ENCODE measurements at places on chromosomes 6 and 20.

GRCh38 chr6:45480752-45481415 lies 103.2 kb upstream of the SUPT3H start:
- no peak for DNase-seq

- DNase-seq: no peak
These were observed 40.4 kb downstream of the MAN1A1 start for GRCh38 chr6:119308991-119309657.

DNA sequence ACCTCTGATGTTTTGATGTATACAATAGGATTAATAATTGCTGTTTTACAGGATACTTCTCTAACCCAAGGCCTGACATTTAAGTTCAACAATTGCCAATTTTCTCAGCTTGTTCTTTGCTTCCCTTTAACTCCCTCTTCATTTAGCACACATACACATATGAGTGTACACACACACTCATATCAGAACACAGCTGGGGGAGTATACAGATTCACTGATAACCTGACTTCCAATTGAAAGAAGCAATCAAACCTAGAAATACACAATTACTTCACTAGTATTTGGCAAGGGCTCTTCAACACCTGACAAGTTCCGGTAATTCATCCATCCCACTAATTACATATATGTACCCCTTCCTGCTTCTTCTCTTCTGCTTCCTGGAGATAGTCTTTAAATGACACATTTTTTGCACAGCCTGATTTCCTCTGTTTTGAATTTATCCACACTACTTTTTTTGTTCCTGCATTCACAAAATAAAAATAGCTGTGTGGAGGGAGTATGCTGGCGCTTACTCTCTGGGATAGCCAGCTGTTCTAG lies 11.2 kb downstream of the UST start:
- no peak for DNase-seq

GRCh38 chr20:33516882-33517281 lies 27.0 kb downstream of the CBFA2T2 start:
- DNase-seq: no peak

- DNase-seq: no peak
These were observed 70.9 kb upstream of the ASCC3 start for GRCh38 chr6:100952006-100952405.

All from NCI-H2081 treated with DMSO at 0.1 percent for 48 hours (cell line).